ENCODE measurements at places on chromosomes 7 and 10.

DNA sequence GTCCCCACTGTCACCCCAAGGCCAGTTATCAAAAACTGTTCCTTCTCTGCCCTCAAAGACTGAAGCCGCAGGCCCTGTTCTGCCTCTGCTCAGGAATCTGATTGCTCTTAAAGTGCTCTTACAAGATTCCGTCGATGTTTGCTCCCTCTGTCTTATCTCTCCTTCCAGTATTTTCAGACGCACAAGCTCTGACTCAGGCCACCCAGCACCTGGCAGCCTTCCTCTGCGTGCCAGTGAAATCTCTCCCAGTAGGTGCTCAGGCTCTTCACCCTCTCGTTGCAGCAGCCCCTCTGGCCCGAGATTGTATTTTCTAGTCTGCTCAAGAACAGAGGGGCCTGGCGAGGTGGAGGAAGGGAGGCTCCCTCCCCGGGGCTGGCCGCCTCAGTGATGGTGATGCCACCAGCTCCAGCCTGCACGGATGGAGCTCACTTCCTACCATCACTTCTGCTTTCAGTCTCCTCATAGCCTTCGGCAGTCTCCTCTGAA is 276.2 kb downstream of the USP6NL start:
- DNase-seq, result peak; percentile 62

GRCh38 chr7:125255810-125256209 is 326.2 kb upstream of the POT1 start:
- no peak for DNase-seq

DNA sequence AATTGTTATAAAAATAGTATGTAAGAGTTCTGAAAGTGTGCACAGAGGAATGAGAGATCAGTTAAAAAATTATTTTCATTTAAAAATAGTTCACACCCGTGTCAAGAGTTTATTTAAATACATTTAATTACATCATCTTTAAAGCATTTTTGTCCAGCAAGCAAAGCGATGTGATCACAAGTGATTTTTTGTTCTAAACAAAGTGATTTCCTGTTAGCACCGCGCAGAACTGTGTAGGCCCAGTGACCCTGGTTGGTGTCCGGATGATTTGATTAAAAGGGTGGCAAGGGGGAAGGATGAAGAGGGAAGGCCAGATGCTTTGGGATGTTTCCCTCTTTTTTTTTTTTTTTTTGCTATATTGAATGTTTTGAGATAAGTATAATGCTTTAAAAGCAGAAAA is 227.8 kb upstream of the PITRM1 start:
- no peak for DNase-seq

DNA sequence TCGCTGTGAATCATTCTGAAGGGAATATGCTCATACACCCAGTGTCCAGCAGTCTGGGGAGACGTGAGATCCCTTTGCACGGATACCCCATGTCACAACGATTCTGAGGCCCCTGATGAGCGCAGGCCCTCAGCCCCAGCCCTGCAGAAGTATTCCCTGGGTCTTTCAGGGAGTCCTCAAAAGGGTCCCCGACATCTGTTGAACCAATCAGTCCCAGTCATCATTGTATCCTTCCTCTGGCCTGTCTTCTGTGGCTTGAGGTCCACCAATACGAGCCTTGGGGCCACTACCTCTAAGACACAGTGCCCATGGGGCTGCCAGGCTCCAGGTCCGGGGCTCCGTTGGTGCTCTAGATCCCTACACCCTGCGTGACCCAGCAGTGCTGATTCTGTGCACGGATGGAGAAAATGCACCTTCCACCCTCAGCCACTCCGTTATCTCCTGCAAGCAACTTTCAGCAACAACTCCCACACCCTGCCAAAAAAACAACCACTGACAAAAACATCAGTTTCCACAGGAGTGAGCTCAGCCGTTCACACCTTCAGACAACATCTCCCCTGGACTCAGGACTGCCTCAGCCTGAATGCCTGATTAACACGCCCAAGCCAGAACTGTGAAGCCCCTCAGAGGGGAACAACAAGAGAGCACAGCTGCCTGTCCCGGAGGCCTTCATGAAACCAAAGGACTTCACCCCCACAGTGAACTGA is 46.9 kb upstream of the KDM7A start:
- no peak for DNase-seq

- DNase-seq, result peak; percentile 60
Observed at GRCh38 chr10:23543691-23544380, 105.0 kb downstream of the OTUD1 start.

- no peak for DNase-seq
Observed at GRCh38 chr10:30155401-30155800, 96.0 kb upstream of the JCAD start.

- no peak for DNase-seq
Observed at GRCh38 chr10:33704214-33704830, 369.9 kb upstream of the NRP1 start.

GRCh38 chr10:110430340-110431273 is 67.1 kb upstream of the DUSP5 start:
- DNase-seq, result peak; percentile 46

GRCh38 chr10:68333058-68333395 is 299 bp upstream of the PBLD start:
- DNase-seq, result no peak

DNA sequence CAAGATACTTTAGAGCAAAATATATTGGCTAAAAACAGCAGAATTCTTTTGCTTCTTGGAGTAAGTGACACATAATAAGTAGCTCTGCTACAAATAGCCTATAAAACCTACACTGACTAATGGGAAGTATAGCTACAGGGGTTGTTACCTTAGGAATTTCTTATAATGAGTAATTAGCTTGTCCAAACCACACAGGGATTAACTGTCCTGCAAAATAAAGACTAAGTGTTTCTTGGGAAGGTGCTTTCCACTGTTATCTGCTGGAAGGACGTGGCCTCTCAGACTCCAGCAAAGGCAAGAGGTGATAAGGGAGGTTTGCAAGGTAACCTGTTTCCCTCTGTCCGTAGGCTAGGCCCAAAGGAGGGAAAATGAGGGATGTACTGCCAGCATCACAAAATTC is 302.4 kb downstream of the DOCK4 start:
- no peak for DNase-seq

- no peak for DNase-seq
Observed at GRCh38 chr7:71206184-71206583, 74.2 kb downstream of the GALNT17 start.

- DNase-seq, result no peak
Observed at GRCh38 chr10:36450380-36450779, 675.0 kb upstream of the ANKRD30A start.

DNA sequence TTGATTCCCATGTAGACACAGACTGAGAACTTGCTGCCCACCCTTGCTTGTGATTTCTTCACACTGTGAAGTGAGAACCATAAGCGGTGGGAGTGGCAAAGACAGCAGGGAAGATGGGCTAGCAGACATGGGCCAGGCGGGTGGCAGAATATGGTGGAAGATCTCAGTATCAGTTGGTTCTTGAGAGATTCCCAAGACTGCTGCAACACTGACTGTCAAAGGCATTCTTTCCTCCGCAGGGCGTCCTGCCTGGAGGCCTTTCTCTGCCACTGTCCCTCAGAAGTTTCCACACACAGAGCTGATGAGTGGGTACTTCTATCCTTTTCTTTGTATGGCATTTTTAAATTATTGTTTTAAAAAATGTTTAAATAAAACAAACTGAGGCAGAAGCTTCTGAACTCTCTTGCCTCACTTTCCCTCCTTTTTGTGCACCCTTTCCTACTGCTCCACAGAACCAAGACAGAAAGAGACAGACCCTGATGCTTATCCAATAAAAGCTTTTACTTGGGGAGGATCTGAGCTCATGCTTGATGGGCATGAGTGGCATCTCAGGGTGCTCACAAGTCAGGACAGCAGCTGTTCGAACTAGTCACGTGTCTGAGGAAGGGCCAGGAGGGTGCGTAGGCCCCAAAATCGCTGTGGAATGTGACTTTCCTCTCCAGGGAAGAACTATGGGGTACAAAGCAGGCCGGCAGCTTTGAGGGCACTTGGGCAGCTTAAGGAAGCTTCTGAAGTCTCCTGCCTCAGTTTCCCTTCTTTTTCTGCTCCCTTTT is 104.7 kb upstream of the PCGF5 start:
- no peak for DNase-seq

- no peak for DNase-seq
Observed at GRCh38 chr10:132022241-132022640, 40.5 kb upstream of the BNIP3 start.

DNA sequence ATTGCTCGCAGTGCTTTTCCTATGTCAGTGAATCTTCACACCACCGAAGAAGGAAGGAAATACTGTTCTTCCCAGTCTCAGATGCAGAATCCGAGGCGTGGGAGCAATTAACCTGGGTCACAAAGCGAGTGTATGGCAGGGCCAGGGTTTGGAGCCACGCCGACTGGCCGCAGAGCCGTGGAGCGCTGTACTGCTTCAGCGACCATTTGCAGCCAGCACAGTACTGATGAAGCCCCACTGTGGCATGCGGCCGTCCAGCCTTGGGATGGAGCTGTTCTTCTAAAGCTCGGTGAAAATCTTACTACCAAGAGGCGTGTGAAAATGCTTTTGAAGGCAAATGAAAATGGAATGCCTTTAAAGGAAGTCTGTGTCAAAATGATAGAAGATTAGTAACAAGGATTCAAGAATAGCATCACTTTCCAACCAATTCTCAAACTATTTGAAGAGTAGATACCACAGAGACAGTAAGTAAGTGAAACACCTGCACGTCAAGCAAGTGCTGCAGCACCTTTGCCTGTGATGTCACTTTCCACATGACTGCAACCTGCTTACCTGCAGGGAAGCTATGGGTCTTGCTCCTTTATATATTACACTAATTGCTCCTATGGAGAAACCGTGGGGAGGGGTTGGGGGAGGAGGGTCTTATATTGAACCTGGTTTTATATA is 4.9 kb downstream of the PPP2R2D start:
- DNase-seq, result no peak

DNA sequence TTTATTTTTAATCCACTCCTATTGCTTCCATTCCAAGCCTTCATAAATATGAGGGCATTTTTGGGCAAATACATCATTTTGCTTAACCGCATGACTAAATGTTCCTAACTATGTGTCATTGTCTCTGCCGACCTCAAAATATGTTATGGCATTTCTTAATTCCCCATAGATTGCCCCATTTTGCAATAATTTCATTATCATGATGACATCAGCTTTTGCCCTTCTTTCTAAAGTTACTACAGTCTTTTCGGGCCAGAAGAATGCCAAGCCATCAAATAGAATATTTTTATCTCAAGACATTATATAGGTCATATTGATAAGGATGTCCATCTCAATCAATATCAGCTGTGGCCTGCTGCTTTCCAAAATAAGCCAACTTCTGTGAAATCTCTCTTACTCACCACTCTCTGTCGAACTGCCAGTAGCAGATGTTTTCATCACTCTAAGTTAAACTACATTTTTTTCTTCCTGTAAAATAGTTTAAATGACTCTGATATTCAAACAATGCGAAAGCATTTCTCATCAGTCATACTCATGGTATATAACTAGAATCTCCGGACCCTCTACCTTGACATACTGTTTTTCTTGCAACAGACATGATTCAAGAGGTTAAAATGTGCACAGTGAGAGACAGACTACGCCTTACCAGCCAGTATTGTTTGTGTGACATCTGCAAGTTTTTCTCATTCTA is 1254.6 kb upstream of the CELF2 start:
- no peak for DNase-seq

- DNase-seq, result no peak
Observed at GRCh38 chr7:107989618-107990373, 13.2 kb downstream of the LAMB1 start.

DNA sequence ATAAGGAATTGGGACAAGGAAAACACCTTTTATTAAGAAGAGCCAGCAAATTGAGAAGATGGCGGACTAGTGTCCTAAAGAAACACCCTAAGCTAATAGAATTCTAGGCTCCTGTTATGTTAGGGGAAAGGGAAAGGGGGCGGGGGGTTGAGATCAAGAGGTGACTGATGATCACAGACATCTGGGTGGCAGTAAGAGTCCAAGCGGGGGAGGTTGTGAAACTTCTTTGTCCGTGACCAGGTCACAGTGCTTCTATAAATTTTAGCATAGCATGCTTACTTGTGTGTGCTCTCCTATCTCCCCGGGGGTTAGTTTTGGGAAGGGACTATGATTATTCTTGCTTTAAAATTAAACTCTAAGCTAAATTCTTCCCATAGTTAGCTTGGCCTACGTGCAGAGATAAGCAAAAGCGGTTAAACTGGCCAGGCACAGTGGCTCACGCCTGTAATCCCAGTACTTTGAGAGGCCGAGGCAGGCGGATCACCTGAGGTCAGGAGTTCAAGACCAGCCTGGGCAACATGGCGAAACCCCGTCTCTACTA is 262.1 kb downstream of the SKIDA1 start:
- DNase-seq, result no peak

DNA sequence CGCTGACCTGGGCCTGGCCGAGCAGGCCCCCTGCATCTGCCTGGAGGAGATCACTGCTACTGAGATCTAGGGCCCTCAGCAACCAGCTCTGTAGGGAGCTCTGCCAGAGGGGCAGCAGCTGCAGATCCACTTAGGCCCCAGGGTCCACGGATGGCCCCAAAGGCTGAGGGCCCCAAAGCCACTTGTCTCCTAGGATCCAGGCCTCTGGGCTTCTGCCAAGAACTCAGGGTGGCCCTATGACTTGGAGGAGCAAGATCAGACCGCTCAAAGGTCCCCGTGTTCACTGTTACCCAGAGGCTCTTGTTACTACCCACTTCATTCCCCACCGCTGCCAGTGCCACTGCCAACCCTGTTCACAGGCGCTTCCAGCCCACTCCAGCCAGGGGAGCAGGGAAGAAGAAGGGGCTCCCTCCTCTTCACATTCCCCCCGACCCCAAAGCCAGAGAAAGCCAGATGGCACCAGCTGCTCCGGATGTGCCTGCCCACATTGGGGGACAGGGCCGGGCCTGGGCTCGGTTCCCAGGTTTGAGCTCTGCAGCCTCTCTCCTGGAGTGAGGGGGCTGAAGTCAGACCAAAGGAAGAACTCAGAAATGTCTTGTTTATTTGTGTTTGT is 7.6 kb downstream of the LZTS2 start:
- no peak for DNase-seq

- DNase-seq, result no peak
Observed at GRCh38 chr7:22992874-22993840, 20.8 kb downstream of the HYCC1 start.

- DNase-seq, result no peak
Observed at GRCh38 chr10:103547391-103547946, 54.0 kb downstream of the NEURL1 start.

GRCh38 chr10:43204943-43205671 is 61.8 kb downstream of the RASGEF1A start:
- peak; percentile 67 for DNase-seq

- DNase-seq, result no peak
Observed at GRCh38 chr7:46215987-46216567, 295.0 kb upstream of the IGFBP3 start.

- DNase-seq, result no peak
Observed at GRCh38 chr7:42628054-42628453, 283.8 kb downstream of the C7orf25 start.

All from suppressor macrophage (primary cell).